ENCODE measurements at places on chromosomes 6 and 20.

DNA sequence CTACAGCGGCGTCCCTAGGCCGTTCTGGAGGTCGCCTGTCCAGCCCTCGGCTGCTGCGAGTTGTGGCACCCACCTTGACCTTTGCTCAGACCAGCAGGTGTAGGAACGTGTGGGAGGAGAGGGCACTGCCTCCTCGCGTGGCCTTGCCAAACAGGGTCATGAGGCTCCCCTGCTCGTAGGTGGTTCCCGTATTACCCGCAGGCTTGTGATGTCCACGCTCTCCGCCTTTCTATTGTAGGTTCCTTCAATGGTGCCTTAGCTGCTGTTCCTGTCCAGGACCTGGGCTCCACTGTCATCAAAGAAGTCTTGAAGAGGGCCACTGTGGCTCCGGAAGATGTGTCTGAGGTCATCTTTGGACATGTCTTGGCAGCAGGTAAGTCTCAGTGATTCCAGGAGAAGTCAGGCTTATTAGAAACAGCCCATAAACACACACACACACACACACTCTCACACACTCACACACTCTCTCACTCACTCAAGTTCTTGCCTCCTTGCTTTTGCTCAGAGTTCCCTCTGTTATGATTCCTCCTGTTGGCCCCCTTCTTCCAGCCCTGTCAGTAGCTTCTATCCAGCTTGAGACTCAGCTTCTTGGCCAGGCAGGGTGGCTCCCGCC is 942 bp downstream of the ACAT2 start:
- peak; percentile 20 for DNase-seq

- no peak for DNase-seq
Observed at GRCh38 chr6:41594766-41595165, 43.5 kb upstream of the MDFI start.

DNA sequence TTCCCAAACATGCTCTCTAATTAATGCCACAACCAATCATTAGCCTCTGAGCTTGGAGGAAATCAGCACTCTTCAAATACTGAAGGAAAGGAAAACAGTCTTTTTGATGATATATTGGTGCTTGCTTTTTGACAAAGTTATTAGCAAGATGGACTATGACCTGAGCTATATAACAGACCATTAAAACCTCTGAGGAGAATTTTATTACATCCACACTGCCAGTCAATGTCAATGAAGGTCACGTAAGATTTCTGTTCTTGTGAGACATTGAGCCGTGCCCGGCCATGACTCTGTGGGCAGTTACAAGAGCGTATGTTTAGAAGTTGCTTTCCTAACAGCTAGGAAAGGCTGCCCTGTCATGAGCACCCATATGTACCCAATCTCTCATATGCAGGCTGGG is 659.0 kb downstream of the UTRN start:
- DNase-seq: no peak

DNA sequence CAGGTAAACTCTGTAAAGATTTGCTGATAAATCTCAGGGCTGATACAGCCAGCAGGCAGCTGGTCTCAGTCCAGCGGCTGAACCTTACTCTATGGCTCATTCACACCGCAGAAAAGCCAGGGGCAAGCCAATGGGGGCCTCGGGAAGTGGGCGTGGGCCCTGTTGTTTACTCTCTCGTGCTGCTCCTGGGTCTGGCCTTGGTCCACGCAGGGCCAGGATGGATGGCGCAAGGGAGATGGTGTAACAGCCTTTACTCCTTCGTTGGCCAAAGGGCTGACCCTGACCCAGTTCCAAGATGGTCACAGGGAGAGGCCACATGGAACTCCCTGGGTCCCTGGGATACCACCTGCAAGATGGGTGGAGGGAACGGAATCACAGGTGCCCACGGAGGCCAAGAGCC is 16.2 kb downstream of the KCNK17 start:
- DNase-seq: no peak

DNA sequence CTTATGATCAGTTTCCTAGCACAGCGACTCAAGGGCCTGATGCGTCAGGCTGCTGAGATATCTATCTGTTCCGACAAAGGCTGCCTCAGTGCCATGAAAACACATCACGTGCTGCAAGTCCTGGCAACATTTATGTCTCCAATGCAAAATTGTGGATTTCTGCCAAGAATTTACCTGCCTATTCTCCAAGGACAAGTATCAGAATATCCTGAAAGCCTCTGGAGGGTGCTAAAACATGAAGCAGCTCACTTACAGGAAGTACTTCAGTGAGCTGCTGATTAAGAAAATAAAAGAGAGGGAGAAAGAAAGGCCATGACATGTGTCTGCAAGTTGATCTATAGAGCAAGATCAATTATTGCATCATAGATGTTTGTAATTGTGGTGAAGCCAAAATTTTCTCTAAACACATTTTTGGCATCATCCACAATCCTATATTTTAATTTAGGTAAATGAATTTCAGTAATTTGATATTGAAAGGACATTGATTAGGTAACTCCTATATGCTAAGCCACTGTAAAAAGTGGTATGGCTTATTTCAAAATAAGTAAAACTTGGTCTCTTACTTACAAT is 25.8 kb upstream of the TPBG start:
- peak; percentile 31 for DNase-seq

DNA sequence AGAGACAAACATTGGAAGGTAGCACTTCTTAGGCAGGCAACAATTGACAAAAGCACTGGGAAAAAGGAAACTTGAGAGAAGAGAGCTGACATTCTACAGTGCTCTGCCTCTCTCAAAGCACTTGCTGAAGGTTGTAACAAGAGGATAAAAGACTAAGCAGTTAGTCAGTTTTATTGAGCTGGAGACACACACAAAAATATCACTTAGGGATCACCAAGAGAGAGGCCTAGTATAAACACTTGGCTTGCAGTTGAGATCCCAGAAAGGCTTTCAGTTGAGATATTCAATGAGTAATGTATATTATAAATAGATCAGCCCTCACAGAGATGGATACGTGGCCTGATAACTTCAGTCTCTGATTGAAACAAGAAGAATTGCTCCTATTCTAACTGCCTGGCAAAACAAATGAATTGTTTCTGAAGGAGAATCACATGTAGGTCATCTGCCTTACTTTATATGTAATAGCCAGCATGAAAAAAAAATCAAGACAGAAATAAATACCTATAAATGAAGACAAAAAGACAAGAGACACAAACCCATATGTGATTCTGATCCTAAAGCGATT is 747.2 kb upstream of the MAN1A1 start:
- DNase-seq: no peak

- DNase-seq: peak; percentile 3
Observed at GRCh38 chr6:77786935-77787629, 134.2 kb downstream of the MEI4 start.

GRCh38 chr6:158322724-158323560 is 10.7 kb downstream of the TULP4 start:
- no peak for DNase-seq

- no peak for DNase-seq
Observed at GRCh38 chr6:113802779-113803178, 54.4 kb upstream of the MARCKS start.

DNA sequence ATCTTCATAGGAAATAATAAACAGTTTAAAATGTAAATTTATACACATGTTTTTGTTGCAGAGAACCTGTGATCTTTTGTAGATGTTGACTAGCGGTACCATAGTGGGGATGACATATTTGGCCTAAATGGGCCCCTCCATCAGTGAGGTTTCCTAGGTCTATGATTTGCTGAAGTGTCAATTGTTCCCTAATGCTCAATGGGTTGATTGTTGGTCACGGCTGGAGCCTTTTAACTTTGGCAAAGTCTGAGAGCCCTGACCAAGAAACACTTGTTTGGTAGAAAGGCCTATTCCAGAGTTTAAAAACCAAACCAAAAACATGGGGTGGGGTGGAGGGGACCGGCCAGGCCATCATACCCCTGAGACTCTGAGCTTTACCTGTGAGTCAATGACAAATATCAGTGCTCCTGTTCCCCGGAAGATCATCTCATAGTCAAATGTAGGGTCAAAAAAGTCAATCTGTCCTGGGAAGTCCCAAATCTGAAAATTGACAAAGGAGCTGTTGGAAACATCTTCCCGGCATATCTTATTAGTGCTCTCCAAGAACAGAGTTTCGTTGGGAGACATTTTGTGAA is 25.1 kb downstream of the RRAGD start:
- DNase-seq: no peak

- DNase-seq: no peak
Observed at GRCh38 chr6:122953766-122954165, 42.3 kb upstream of the CLVS2 start.

DNA sequence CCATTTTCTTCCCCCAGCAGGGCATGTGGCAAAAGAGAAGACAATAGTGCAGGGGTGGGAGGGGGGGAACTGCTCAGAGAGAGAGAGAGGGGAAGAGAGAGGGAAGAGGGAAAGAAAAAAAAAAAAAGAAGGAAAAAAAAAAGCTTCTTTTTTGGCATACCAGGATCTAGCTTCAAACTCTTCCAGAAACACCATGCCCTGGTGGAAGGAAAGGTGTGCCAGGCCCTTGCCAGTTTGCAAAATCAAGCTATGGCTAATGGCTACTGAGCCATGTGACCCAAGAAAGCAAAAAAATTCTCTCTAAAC is 326 bp downstream of the ZMYND8 start:
- no peak for DNase-seq

GRCh38 chr6:12576389-12576788 is 140.2 kb upstream of the PHACTR1 start:
- DNase-seq: no peak

GRCh38 chr6:6649824-6650349 is 61.4 kb downstream of the LY86 start:
- no peak for DNase-seq

- no peak for DNase-seq
Observed at GRCh38 chr6:105867821-105868220, 218.3 kb upstream of the PRDM1 start.

DNA sequence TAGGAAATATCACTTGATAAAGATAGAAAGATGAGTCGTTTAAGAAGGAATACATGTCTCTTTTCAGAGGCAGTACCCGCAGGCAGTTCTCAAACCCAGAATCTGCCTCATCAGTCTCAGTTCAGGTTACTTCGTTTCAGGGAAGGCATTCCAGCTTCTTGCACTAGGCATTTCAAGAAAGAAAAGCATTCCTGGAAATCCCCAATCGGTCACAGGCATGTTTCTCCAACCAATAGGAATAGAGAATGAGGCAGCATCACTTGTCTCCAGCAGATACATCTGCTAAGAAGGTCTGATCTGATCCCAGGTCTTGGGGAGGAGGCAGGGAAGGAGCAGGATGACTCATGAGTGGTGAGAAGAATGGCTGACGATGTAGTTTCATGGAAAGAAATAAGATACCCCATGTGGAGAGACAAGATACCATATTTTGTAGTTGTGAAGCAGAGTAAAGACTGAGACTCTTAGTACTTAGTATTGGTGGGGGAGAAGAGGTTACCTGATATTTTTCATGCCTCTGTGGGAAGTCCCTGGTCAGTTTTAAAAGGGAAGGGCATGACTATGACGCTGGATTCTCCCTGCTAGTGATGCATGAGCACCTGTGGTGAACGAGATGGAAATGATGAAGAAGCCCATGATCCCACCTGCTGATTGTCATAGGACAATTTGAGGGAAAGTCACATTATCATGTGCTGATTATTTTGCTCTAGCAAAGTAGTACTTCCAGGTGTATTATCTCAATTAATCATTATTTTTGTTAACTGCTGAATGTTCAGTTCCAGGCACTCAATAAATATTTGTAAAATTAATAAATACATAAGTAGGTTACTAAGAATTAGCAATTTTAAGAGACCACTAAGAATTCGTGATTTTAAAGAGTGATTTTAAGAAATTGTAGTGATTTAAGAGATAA is 20.3 kb upstream of the HLA-DRB1 start:
- peak; percentile 98 for DNase-seq

GRCh38 chr6:32972353-32973143 is 4.2 kb downstream of the BRD2 start:
- DNase-seq: peak; percentile 35

DNA sequence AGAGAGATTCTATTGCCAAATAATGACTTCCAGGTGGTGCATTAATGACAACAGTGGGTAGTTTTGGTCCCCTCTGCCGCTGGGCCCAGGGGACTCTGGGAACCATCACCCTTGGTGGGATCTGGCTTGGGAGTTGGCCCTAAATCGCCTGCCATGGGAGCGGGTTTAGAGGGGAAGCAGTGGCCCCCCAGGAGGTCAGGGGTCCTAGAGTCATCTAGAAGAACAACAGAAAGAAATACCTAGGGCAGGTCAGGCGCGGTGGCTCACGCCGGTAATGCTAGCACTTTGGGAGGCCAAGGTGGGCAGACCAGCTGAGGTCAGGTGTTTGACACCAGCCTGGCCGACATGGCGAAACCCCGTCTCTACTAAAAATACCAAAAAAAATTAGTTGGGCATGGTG is 17.8 kb upstream of the ARFGEF2 start:
- no peak for DNase-seq

- no peak for DNase-seq
Observed at GRCh38 chr20:11972478-11972877, 54.8 kb downstream of the BTBD3 start.

GRCh38 chr20:35290887-35291417 is 1.3 kb downstream of the FAM83C start:
- no peak for DNase-seq

- DNase-seq: peak; percentile 30
Observed at GRCh38 chr6:85756982-85757381, 114.3 kb upstream of the SYNCRIP start.

- no peak for DNase-seq
Observed at GRCh38 chr6:14423330-14423729, 305.8 kb downstream of the CD83 start.

- DNase-seq: no peak
Observed at GRCh38 chr20:50563133-50563944, 53.2 kb downstream of the PTPN1 start.

DNA sequence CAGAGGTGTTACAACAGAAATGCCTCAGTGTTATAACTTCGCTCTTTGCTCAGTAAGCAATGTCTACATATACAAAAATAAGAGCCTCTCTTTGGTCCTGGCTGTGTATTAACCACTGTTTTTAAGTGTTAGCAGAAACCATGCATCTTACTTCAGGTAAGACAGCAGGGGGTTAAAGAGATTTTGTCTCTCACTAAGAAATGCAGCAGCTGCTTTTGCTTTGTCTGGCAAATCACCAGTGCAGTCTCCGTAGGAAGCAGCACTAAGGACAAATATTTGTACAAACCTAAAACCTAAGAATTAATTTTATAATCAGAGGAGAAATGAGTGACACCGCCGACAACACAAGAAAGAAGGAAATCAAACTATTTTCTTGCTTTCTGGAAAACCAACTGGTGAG is 758 bp downstream of the SMIM28 start:
- DNase-seq: peak; percentile 57
